ENCODE measurements at places on chromosomes 7 and 10.

DNA sequence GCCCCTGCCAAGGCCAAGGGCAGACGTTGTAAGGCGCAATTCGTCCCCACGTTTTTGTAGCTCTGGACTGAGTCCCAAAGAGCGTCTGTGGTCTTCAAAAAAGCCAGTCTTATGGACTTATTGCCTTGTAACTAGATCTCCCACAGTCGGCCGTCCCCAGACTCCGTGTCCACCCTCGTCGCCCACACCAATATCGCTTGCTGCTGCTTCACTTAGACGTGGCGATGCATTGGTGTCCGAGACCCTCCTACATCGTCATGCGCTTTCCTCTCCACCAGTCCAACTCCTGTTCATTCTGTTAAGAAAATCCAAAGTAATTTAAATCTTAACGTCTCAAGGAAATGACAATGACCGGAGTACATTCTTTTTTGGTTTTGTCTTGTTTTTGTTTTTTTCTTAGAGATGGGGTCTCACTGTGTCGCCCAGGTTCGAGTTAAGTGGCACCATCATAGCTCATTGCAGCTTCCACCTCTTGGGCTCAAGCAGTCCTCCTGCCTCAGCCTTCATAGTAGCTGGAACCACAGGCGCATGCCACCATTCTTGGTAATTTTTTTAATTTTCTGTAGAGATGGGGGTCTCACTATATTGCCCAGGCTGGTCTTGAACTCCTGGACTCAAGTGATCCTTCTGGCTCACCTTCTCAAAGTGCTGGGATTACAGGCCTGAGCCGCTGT lies 851 bp downstream of the KIFBP start:
- DNase-seq: no peak

GRCh38 chr7:93835702-93836101 lies 54.9 kb downstream of the TFPI2 start:
- no peak for DNase-seq

- DNase-seq: no peak
These were observed 17.5 kb downstream of the RASGEF1A start for GRCh38 chr10:43249151-43249961.

DNA sequence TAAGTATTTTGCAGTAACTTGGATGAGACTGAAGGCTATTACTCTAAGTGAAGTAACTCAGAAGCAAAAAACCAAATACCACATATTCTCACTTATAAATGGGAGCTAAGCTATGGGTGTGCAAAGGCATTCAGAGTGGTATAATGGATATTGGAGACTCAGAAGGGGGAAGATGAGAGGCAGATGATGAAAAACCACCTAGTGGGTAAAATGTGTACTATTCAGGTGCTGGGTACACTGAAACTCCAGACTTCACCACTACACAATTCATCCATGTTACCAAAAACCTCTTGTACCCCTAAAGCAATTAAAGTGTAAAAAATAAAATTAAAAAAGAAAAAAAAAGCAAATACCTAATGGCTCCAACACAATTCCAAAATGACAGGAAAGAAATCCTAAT lies 351.7 kb downstream of the NXPH1 start:
- peak; percentile 17 for DNase-seq

DNA sequence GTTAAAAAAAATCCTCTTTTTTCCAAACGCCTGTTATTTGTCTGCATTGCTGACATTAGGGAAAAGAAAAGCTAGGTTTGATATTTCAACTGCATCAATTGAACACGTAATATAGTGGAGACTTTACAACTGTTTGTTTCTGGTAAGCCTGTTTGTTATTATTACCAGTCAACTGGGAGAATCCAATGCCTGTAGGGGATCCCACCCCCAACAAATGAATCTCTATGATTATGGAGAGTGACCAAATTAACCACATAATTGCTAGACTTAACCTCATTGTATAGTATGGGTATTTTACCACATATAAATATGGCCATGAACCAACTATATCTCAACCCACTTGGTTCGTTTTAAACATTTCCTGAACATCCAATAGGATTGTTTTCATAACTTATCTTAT lies 216.1 kb downstream of the TWIST1 start:
- DNase-seq: no peak

DNA sequence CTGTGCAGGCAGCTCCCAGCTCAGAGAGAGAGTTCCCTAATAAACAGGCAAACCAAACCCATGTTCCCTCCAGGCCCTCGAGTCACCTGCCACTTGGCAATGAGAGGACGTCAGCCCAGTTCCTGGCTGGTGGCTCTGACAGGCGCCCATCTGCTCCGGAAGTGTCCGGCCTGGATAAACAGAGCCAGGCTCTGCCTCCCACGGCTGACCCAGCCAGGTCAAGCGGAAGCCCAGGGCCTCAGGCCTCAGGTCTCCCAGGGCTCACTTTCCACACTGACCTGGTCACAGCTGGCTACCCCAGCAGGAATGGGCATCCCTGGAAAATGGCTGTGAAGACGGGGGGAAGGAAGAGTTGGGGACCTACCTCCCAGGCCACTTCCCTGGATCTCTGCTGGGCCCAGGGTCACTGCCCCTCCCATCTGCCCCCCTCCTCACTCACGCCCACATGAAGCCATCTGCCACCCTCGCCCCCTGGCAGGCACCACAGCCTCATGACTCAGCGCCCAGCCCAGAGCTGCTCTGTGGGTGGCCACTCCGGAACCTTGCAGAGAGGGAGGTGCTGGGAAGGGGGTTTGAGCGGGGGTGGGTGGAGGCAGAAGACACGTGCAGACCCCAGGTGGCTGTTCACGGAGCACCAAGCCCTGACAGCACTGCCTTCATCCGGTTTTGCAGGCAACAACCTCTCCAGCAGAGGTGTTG lies 37.4 kb upstream of the DUSP5 start:
- peak; percentile 93 for DNase-seq

DNA sequence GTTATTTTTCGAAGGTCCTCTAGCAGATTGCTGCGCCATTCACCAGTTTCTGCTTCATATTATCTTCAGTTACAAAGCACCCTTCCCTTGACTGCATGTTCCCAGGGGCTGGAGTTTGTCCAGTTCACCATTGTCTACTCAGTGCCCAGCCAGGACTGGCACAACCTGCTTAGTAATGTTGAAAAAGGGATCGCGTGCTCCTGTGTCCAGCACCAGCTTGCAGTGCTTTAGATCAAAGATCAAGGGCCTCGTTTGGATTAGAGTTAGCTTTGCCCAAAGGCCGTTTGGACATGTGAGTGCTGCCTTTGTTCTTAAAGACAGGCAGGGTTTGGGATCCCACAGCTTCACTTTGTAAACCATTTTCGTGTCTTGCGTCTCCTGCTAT lies 867 bp downstream of the ATP6V0E2 start:
- peak; percentile 62 for DNase-seq

- DNase-seq: peak; percentile 32
These were observed 138.4 kb upstream of the NFE2L3 start for GRCh38 chr7:26013551-26014083.

- DNase-seq: no peak
These were observed 276.9 kb downstream of the TNS3 start for GRCh38 chr7:47304727-47305719.

DNA sequence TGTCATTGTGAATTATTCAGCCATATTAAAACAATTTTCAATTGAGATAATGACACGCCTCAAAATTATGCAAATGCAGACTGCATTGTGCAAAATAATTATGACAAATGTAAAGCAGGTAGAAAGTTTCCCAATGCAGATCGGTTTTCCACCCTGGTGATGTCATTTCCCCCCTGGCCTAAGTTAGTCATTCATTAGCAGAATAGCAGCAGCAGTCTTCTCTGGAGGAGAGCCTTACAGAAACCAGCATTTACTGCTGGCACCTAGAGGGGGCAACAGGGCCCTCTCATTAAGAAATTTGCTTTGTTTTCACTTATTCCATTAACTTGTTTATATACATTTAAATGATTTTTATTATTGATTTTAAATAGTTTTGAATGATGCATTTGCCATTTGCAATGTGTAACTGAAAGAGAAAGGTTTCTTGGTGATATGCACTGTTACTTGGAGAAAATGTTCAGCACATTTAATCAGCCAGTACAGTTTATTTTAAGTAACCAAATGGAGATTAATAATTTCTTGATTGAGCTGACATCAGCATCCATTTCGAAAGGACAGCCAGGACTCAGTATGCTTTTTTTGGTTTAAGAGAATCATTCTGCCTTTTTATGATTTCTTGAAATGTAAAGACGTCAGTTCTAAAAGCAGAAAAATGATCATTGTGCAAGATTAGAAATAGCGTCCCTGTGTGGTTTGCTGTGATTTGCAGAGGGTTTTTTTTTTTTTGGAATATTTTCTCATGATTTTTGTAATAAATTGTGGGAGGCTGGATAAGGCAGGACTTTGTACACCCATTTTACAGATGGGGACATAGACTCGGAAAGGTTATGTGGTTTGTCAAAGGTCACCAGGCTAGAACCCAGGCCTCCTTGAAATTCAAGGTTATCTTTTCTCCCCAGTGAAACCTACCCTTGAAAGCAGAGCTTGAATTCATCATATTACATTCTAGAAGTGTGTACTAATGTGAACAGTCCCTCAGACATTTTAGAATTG lies 3.5 kb downstream of the ARID5B start:
- peak; percentile 75 for DNase-seq

DNA sequence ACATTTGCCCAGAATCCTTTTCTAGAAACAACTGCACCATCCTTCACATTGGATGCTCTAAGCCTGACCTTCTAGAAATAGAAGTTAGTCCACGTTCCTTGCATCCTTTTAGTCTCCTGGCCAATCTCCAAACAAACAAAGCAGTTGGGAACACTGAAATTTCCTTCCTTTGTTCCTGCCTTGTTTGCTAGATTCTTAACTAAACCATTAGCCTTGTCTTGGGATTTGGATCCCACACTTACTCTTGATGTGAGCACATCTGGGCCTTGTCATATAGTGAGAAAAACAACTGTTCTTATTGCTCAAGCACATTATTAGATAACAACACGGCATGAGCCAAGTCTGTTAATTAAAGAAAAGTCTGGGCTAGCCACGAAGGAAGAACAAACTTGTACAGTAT lies 319.3 kb upstream of the GHITM start:
- no peak for DNase-seq

GRCh38 chr10:96610817-96611216 lies 24.0 kb upstream of the TM9SF3 start:
- DNase-seq: no peak

DNA sequence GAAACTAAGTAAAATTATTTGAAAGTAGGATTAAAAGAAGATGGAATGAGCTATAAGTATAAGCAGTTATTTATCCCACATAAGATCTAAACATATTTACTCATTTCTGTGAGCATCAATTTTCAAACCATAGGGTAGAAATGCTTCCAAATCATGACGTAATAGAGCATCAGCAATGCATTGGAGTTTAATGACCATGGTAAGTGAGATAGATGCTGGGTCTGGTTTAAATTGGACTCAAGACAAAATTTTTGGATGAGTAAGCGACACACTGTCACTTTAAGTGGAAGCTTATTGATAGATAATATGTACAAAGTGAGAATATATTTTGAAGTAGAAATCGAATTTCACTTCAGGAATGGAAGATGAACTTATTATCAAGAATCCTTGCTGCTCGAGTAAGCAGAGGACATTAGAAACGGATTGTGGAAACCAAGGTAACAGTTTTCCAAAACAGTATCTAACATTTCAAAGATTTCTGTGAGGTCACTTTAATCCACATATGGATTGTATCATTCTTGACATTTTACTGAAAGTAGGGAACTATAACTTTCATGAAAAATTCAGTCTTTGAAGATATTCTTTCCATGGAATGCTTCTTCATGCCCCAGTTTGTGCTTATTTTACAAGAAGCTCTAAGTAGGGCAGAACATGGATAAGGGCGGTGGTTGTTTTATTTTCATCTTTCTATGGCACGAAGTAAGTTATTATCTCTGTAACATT lies 85.8 kb downstream of the AGMO start:
- no peak for DNase-seq

DNA sequence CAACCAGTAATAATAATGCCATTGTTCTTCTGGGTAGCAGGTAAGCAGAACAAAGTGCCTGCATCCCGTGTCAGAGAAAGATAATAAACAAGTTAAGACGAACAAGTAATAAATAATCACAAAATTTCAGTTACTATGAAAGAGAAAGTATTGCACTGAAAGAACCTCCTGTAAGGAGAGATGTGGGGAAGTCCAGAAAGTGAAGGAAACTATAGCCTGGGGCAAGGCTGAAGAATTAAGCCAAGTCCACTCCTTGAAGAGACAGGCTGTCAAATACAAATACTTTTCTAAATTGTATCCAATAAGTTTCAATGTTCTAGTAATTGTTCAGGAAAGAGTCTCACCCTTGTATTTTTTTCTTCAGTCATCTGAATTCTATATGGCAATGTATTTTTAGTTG lies 611.4 kb downstream of the MAGI2 start:
- DNase-seq: no peak

GRCh38 chr10:113305871-113306270 lies 247.0 kb upstream of the HABP2 start:
- DNase-seq: no peak

DNA sequence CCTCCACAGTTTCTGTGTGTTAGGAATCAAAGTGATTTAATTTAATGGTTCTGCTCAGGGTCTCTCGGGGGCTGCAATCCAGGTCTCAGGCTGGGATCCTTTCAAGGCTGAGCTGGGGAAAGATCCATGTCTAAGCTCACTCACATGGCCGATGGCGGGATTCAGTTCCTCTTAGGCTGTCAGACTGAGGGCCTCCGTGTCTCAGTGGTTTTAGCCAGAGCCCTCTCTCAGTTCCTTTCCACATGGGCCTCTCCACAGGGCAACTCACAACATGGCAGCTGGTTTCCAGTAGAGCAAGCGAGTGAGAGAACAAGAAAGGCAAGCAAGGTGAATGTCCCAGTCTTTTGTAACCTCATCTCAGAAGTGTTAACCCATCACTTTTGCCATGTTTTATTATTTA lies 26.9 kb downstream of the CAV1 start:
- DNase-seq: no peak

- DNase-seq: peak; percentile 55
These were observed 46.4 kb upstream of the PARD3 start for GRCh38 chr10:34861293-34862021.

DNA sequence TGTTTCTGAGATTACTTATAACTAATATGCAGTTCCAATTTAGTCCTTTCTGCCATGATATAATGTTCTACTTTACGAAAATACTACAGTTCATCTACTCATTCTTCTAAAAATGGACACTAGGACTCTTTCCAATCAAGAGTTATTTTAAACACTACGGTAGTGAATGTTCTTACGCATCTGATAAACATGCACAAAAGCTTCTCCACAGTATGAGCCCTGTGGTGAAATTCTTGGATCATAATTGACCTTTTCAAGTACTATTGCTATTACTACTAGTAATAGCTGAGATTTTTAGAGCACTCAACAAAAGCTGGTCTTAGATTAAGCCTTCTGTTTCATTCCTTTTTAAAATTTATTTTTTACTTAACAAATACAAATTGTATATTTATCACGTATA lies 106.4 kb downstream of the CH25H start:
- DNase-seq: no peak

GRCh38 chr10:120455004-120455403 lies 2.0 kb upstream of the PLPP4 start:
- no peak for DNase-seq

All from DMS53 (cell line).